ENCODE measurements at places on chromosomes 12 and 14. TPM values are rescaled to one million over a fixed set of nuclear protein-coding genes. Genes with fewer than 3 reads are reported as not detected.

DNA sequence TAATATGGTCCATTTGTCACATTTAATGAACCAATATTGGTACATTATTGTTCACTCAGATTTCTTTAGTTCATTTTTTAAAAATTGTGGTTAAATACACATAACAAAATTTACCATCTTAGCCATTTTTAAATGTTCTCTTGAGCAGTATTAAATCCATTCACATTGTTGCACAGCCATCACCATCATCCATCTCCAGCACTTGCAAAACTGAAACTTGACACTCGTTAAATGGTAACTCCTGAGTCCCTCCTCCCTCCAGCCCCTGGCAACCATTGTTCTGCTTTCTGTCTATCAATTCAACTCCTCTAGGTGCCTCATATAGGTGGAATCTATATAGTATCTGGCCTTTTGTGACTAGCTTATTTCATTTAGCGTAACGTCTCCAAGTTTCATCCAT, 86.4 kb downstream of the ACACB start:
- no peak for DNase-seq

- peak; percentile 44 for DNase-seq
Measured at GRCh38 chr12:108289350-108290161, 49.6 kb downstream of the CMKLR1 start.

DNA sequence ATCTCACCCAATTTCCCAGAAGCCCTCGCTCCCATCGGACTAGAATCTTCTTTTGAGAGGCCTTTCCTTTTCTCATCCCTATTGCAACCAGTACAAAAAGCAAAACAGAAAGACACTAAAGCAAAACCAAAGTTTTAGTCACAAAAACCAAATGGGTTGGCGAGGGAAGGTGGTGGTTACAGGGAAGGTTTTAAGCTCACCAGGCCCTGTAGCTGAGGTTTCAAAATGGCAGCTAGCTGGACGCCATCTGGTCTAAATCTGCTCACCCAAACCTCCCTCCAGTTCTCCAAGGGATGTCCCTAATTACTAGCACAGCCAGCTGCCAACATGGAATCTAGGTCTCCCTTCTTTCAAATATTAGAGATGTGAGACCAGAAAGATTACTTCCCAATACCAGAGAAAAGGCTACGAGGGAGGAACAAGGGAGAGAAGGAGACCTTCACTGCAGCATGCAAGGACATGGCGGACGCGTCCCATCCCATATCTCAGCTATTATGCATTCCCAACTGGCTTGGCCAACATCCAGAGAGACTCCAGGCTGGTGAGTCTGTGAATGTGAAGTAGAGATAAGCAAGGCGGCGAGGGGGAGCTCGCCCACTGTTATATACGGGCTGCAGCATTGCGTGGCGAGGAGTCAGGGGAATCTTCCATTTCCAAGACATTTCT, 70.8 kb downstream of the DPF3 start:
- DNase-seq: peak; percentile 87

DNA sequence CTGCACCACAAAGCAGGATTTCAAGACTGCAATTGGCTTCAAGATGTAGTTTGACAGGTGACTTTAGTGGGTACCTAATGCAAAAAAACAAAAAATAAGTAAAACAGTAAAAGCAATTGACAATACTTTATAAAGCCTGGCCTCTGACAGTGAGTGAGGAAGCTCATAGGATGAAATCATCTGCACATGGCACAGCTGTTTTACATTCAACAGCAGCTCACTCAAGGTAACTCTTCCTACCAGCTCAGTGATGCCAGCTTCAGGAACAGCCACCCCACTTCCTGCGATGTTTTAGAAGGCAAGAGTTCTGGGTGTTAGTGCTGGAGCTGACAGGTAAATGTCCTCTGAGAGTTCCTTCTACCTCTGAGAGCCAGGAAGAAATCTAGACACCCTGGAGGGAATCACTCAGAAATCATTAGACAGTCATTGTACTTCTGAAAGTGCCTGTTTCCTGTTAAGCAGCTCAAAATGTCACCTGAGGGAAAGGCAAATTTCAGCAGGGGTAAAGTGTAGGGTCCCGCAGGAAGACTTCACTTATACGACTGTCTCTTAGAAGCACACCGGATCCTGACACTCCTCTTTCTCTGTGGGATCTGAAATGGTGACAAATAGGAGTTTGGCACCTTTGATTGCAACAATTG, 99.9 kb downstream of the FOXN3 start:
- no peak for DNase-seq

DNA sequence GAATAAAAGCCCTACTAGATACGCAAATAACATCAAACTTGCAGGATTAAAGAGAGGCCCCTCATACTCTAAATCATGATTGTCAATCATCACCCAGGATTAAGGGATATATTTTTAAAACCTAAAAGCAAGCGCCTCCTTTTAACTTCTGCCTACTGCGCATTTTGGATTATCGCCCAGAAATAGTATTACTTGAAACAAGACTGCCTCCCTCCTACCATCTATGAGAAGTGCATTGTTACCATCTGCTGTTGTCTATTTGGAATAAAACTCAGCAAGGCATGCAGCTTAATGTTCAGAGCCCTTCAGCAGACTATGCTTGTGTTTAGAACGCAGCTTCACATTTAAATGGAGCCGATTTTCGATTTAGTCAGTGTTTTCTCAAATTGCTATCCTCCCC, 79.6 kb downstream of the EXOC5 start:
- no peak for DNase-seq

Gene TOMM20L
- not detected for total RNA-seq

Gene TMPRSS12
- not detected for total RNA-seq

Gene APOLD1
- total RNA-seq: 37.8 TPM

Gene RDH12
- total RNA-seq: not detected

Measured in heart left ventricle (tissue), 16 donors.